Endothelial cell of coronary artery (primary cell): ENCODE measurements at places on chromosomes 4 and X. TPM values are rescaled to one million over a fixed set of nuclear protein-coding genes. Genes with fewer than 3 reads are reported as not detected.

ATP1B4 gene
- not detected in 2 replicates for total RNA-seq

RRAGB gene
- total RNA-seq, result 15.8 and 25.8 TPM in 2 replicates

THAP9 gene
- total RNA-seq, result 4.1 and 5.0 TPM in 2 replicates

RELL1 gene
- total RNA-seq, result 230 and 241 TPM in 2 replicates

ATP2B3 gene
- under 0.01 TPM in 2 replicates for total RNA-seq

TLR1 gene
- total RNA-seq, result 3.8 and 5.4 TPM in 2 replicates

CT45A8 gene
- not detected in 2 replicates for total RNA-seq

FGB gene
- not detected in 2 replicates for total RNA-seq

CXCL9 gene
- total RNA-seq, result not detected in 2 replicates

FAM9C gene
- total RNA-seq, result not detected in 2 replicates

NCAPG gene
- total RNA-seq, result 15.0 and 38.7 TPM in 2 replicates

PABPC1L2B gene
- total RNA-seq, result not detected in 2 replicates

TBC1D25 gene
- total RNA-seq, result 6.2 and 6.7 TPM in 2 replicates

RHOXF2 gene
- not detected in 2 replicates for total RNA-seq
